H1 (cell line): ENCODE measurements at places on chromosomes 11 and 22. TPM values are rescaled to one million over a fixed set of nuclear protein-coding genes. Genes with fewer than 3 reads are reported as not detected.

GRCh38 chr11:110566577-110566976, 136.8 kb downstream of the FDX1 start:
- DNase-seq, result no peak
- H3K4me3 ChIP-seq, result no peak overlapping the region
- no peaks in the 10 kb centered on the region for H3K36me3 ChIP-seq
- H3K4me1 ChIP-seq, result peaks cover 14% of the 10 kb centered on the region; the same call in 1 of the 2 replicates
- H3K27ac ChIP-seq, result no peak overlapping the region
- no peaks in the 10 kb centered on the region for H3K27me3 ChIP-seq

DNA sequence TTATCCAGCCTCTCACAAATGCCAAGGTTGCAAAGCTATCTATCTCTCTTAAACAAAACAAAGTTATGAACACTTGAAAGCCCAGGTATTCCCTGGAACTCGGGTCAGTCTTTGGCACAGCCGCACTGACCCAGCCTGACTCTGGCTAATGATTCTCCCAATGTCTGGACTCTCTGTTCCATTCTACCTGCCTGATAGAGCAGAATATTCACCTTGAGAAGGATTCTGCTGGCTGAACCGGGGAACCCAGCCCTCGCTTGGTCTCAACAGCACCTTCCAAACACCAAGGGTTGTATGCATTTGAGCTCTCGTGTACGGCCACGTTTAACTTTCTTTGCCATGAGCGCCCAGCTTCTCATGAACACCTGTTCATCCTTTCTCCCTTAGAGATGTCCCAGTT, 116.8 kb downstream of the ZBTB16 start:
- no peaks in the 10 kb centered on the region for H3K4me1 ChIP-seq
- H3K36me3 ChIP-seq, result no peaks in the 10 kb centered on the region
- no peak overlapping the region for H3K4me3 ChIP-seq
- H3K27me3 ChIP-seq, result no peaks in the 10 kb centered on the region

DNA sequence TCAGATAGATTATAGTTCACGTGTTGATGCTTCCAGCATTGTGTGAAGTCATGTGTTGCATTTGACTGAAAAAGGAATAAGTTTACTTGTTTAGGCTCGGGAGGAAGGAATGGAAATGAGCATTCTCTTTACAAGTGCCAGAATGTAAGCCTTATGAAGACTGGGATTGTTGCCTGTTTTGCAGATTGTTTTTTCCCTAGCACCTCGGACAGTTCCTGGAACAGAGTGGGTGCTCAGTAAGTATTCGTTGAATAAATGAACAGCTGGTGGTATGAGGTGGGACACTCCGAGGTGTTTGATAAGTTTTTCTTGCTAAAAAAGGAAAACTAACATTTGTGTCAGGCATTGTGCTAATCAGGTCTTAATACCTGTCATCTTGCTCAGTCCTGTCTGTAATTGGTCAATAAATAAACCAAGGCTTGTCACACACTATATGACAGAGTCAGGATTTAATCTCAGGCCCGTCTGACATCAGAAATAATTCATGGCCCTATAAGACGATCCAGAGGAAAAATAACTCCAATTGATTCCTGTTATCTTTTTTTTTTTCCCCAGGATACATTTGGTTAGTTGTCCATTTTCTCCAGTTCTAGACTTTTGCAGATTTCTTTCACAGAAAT, 304.7 kb downstream of the NELL1 start:
- H3K36me3 ChIP-seq, result no peaks in the 10 kb centered on the region
- H3K4me1 ChIP-seq, result no peaks in the 10 kb centered on the region
- no peak overlapping the region for H3K27ac ChIP-seq

- no peak overlapping the region for H3K27ac ChIP-seq
- no peaks in the 10 kb centered on the region for H3K27me3 ChIP-seq
- no peak for DNase-seq
- H3K4me1 ChIP-seq, result no peaks in the 10 kb centered on the region
- H3K36me3 ChIP-seq, result no peaks in the 10 kb centered on the region
Measured at GRCh38 chr11:131724436-131724975, 354.1 kb downstream of the NTM start.

The TUG1 gene
- total RNA-seq, result 106 and 119 TPM in 2 replicates
